Inflammatory macrophage (primary cell): ENCODE measurements at places on chromosomes 7 and 10.

- DNase-seq = peak; percentile 32
Observed at GRCh38 chr7:111138193-111138569, 47.3 kb downstream of the LRRN3 start.

DNA sequence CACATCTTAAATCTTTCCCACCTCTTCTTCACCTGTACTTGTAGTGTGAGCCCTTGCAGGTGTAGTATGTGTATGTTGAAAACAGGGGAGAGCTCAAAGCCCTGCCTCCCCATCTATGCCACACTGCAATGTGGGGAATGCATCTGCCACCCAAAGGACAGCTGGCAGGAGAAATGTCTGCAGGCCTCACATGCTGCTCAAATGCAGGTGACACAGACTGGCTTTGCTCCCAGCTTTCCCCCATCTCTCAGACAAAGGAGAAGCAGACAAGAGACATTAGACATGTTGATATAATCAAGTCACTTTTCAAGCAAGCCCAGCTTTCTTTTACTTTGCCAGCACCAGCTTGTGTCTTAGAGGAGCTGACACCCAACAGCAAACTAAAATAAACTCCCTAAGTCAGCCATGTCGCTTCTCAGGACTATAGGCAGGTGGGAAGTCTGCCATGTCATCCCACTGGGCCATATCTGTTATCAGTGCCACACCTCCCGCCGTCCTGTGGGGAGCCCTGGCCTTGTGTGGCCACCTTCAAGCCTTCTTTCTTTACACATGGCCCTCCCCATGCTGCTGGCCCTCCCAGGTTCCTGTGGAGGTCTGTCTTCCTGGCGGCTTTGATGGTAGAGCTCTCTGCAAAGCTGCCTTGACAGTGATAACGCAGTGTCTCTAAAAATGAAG, 102.1 kb downstream of the CXCL12 start:
- no peak for DNase-seq

GRCh38 chr10:35705051-35705450, 63.0 kb upstream of the FZD8 start:
- no peak for DNase-seq

DNA sequence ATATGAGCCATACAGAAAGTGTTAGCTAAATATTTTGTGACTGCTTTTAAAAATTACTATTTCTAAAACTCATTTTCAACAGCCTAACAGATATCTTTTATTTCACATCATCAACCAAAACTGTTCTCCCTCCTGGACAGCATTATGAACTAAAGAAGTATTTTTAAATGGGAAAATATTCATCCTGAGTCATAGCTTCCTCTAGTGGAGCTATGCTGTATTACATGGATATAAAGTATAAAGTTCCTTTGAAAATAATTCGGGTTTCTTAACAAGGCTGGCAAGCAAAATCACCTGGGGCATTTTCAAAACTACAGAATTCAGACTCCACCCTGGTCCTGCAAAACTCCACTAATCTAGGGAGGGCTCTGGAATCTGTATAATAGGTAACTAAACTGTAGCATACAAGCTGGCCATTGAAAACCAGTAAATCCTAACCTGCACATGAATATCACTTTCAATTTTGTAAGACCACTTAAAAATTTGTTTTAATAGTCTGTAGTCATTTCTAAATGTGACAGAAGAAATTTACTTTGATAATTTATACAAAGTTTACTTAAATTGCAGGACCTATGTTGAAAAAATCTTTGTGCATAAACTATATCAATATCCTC, 53.5 kb downstream of the SCIN start:
- DNase-seq = peak; percentile 63

- no peak for DNase-seq
Observed at GRCh38 chr10:55989188-55989587, 371.9 kb downstream of the ZWINT start.

DNA sequence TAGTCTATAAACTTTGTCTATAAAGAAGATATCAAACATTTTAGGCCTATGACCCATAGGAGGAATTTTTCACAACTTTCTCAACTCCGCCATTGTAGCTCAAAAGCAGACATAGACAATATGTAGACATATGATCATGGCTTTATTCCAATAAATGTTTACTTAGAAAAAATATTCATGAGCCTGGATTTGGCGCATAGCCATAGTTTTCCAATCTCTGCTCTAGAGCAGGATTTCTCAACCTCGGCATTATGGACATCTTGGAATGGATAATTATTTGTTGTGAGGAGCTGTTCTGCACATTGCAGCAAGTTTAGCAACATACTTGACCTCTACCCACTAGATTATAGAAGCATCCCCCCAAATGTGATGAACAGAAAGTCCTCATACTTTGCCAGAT, 532.6 kb downstream of the ANKRD7 start:
- no peak for DNase-seq

DNA sequence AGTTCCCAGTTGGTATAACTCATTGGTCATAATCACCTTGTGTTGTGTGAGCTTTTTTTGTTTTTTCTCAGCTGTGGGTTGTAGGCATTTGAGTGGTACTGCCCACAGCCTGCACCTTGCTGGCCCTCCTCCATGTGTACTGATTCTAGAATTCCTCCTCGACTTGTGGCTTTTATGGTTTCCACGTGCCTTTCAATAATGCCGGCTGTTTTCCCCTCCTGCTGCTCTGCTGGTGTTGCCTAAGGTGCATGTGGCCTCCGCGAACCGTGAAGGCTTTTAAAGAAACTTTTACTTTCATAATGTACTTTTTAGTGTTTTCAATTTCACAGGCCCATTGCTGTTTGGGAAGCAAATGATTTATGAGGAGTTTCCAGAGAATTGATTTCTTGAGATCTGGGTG, 518.0 kb downstream of the REEP3 start:
- no peak for DNase-seq

DNA sequence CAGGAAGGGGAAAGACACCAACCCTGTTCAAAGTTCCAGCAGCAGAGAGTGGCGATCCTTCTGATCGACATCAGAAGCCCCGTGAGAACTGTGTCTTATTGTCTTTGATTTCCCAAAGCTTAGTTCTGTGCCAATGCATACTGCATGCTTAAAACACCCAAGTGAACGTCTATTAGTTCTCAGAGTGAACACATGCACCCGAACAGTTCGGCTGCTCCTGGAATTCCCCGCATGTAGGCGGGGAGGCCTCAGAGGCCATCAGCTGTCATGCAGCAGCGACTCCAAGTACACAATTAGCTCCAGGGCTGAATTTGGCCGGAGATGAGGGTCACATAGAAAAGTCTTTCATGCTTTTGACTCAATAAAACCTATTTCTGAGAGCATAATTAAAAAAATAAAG, 276.9 kb downstream of the ZMYND11 start:
- no peak for DNase-seq
